GF-D8 (cell line): ENCODE measurements at places on chromosomes 6 and 20.

DNA sequence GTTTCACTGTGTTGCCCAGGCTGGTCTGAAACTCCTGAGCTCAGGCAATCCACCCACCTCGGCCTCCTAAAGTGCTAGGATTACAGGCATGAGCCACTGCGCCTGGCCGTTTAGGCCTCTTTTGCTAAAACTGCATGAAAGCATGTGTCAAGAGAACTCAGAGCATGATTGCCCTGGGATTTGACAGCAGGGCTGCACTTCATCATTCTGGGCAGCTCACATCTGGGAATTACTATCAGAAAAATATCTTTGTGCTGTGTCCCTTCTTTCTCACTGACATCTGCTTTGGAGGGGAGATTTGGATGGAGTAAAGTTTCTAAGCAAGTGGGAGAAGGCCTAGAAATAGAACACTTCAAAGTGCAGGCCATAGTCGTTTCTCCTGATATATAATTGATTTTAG, 59.6 kb upstream of the EIF2S2 start:
- no peak for DNase-seq

DNA sequence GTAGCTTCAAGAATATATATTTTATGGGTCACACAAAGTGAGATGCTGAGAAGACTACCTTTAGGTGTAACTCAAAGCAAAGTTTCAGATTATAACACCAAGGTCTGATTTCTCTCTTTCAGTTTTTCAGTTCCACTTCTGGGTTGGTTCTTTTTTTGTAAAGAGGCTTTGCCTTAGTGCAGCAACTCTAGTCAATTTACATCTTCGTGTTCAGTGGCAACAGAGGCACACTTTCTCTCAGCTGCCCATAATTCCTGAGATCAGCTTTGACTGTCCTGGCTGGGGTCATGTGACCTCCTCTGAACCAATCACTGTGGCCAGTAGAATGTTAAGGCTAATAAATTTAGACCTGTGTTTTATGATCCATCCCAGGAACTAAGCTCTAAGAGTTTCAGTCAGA, 120.2 kb downstream of the TINAG start:
- no peak for DNase-seq

- no peak for DNase-seq
Observed at GRCh38 chr6:21636876-21637275, 43.3 kb downstream of the SOX4 start.

GRCh38 chr6:7769702-7770101, 43.8 kb downstream of the BMP6 start:
- DNase-seq = no peak

GRCh38 chr6:154471609-154472362, 38.7 kb downstream of the CNKSR3 start:
- no peak for DNase-seq

- no peak for DNase-seq
Observed at GRCh38 chr6:134477991-134478635, 160.2 kb upstream of the SGK1 start.

GRCh38 chr6:98484696-98485095, 349.7 kb upstream of the POU3F2 start:
- no peak for DNase-seq

- DNase-seq = no peak
Observed at GRCh38 chr20:433300-433975, 25.3 kb downstream of the RBCK1 start.

DNA sequence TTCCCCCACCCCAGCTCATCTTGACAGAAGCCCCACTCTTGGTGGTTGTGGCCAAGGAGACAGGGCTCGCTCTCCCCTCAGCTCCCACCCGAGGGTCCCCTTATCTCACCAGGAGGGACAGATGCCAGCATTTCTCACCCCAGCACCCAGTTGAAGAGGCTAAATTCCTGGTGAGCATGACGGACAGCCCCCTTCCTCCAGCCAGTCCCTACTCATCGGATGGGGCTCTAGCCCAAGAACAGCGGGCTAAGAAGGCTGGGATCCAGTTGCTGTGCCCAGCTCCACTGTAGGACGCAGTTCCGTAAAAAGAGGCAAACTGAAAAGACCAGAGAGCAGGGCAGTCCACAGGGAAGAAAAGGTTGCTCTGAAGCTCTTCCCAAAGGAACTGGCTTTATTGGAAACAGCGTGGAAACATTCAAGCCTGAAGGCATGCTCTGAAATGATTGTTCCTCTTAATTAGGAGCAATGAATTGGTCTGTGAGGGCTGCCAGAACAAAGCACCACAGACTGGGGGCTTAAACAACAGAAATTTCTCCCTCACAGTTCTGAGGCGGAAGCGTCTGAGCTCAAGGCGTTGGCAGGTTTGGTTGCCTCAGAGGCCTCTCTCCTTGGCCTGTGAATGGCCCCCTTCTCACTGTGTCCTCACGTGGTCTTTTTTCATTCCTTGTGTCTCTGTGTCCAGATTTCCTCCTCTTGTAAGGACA, 17.9 kb upstream of the KIF25 start:
- DNase-seq = no peak

DNA sequence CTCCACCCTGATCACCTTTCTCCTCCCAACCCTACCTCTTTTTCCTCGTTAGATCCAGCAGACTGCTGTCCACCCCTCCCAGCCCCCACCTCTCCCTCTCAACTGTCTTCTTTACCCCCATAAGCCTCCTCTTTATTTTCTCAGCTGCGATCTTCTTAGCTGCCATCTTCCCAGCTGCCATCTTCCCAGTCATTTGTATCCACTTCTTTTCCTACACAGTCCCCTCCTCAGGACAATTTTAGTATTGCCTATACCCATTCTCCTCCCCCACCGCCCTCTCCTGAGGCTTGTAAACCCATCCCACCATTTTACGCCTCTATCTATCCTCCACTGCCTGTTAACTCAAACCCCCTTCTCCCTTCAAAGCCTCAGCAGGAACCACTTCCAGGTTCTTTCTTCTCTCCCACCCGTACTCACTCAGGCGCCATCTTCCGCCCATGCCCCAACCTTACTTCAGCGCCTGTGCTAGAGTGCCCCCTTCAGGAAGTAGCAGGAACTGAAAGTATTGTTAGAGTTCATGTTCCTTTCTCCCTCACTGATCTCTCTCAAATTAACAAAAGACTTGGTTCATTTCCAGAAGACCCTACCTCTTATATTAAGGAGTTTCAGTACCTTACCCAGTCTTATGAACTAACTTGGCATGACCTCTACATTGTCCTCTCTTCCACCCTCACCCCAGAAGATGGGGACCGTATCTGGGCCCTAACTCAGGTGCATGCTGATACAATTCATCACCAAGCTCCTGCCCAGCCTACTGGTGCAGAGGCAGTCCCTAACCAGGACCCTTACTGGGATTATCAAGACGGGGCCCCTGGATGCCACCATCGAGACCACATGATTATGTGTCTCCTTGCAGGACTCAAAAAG, 236.0 kb downstream of the ADGRG6 start:
- DNase-seq = no peak

- no peak for DNase-seq
Observed at GRCh38 chr20:43016257-43016656, 173.4 kb downstream of the PTPRT start.

DNA sequence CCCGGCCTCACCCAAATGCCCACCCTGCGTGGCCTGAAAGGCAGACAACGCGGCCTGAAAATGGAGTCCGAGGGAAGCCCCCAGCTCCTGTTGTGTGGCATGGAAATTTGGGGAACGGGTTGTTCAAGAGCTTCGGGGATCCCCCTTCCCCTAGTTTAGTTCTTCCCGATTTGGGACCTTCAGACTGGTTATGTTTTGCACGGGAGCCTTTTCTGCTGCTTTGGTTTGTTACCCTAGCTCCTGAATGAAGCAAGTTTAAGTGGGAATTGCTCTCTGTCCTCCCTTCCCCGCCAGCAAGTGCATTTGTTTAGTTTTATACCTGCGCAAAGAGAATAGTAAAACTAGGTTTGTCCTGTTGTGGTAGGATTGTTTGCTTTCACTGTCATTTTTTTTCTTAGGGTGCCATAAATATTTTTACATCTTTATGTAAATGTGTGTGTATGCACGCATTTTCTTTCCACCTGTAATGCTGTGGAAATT, 604 bp downstream of the SH3BGRL2 start:
- DNase-seq = no peak

DNA sequence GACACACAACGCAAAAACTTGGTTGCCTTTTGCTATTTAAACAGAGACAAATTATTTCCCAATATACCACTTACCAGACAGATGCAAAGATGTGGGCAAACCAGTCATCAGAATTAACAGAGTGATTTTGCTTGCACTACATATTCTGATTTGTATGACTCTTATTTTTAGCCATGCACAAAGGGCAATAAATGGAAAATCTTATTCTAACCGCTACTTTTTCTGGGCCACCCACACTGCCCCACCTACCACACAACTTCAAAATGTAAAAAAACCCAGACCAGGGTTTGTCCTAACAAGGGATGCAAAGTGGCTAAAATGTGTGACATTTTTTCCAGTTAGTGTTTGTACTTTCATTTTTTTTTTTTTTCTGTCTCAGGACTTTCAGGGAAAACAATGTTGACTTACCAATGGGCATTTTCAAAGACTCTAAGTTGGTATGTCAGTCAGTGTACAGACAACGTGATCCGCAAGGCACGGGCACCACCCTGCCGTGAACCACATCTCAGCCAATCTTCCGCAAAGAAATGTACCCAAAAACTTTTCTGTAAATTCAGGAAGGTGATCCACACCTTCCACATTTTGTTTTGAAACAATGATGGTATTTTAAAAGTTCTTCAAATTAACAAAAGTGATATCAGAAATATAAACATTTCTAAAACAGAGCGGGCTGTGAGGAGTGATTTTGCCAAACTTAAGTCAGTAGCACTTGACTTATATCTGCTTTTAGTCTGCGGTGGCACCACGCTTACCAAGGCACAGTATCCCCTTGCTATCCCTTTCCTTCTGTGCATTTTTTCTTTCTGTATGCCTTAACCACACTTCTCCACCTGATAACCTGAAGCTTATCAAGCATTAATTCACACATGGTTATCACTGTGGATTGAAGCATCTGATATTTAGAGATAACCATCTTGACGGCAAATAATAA, 185.6 kb downstream of the GJA10 start:
- no peak for DNase-seq

GRCh38 chr6:149852881-149853280, 11.3 kb downstream of the LRP11 start:
- no peak for DNase-seq

DNA sequence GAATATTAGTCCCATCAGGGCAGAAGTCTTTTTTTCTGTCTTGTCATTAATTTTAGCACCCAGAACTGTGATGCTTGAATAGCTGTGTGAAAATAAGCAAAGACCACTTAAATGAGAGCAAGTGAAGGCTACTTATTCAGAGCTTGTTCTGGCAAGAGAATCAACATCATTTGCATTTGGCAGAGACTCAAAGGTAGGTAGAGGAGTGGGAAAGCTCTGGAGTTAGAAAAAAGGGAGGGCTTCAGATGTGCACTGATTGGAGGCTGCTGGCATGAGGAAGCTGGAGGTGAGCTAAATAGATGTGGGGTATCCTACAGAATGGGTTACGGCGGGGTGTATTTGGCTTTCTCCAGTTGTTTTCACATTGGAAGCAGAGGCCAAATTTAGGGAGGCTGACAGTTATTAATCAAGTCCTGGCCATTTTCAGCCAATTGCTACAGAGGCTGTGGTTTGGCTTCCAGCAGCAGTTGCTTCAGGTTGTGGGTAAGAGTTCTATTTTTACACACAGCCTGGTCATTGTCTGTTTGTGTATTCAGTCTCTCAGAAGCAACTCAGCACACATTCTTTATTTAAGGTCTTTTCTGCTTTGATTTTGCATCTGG, 254.3 kb downstream of the BTBD3 start:
- DNase-seq = no peak

DNA sequence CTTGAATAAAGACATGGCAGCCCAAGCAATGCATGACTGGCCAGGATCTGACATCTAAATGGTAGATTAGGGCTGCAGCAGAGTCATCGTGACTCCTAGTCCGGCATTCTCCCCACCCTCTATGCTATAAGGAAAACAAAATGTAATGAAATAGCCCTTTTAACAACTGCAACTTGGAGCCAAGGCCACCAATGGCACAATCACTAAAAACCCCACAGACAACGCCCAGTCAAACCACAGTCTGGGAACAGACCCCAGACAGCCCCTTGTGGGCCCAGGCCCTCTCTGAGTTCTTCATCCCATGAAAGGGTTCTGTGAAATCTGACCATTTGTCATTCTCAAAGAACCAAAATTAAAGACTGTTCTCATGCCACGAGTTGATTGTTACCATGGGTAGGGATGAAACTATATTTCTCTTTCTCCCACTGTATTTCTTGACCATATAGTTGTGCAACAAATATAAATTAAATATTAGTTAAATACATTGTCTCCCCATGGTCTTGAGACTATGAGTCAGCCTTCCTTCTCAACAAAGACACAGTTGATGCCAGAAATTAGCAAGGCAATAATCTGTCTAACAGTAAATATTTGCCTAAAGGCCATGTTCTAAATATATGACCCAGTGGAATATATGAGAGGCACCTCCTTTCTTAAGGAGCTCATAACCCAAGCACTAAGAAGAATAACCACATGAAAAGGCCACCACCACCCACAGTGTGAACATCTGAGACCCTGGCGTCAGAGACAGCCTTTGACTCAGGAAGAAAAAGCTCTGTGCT, 85.6 kb upstream of the SSTR4 start:
- DNase-seq = no peak

DNA sequence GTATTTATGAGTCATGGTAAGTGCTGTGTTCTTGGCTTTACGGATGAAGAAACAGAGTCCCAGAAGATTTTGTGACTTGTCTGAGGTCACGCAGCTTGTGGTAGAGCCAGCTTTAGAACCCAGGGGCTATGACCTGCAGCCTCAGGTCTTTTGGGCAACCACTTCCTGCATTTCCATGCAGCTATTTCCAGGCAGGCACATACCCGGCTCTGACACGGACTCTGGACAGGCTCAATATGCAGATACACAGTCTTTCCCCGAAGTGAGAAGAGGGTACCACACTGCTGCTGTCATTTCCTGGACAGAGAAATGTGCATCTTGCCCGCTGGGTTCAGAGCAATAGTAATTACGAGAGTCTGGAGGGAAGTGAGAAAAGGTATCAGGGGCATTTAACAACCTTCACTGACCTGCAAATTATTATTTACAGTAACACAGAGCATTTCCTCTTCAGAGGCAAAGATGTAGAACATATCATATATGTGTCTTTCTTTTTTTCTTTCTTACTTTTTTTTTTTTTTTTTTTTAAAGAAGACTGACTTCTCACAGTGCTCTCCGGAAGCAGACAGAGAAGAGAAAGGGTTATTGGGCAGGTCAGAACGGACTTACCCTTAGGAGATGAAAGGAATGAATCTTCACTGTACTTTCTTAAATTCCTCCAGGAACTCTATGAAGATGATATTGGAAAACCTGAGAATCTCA, 185.1 kb downstream of the CLIC5 start:
- no peak for DNase-seq

GRCh38 chr6:33654831-33655554, 33.9 kb downstream of the ITPR3 start:
- no peak for DNase-seq
